ENCODE measurements at places on chromosomes 2 and 18.

- no peak for DNase-seq
Observed at GRCh38 chr2:16660114-16660513, 5.5 kb downstream of the CYRIA start.

- no peak for DNase-seq
Observed at GRCh38 chr18:7681298-7681697, 114.2 kb downstream of the PTPRM start.

- DNase-seq, result no peak
Observed at GRCh38 chr2:240211598-240212424, 71.4 kb upstream of the OTOS start.

DNA sequence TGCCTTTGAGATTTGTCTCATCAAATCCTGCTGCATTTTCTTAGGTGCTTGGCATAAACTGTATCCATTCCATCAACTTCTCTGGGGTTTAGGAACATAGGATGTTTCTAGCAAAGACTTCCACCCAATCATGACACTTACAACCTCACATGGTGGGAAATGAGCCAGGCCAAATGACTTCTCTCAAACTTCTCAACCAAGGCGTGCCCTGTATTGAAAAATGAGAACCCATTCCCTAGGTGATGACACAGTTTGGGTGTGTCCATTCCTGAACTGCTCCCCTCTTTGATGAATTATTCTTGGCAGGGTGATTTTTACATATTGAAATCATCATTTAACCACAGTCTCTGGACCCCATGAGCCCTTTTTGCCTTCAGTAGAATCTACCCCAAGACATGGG is 161.1 kb downstream of the EN1 start:
- DNase-seq, result no peak

- DNase-seq, result no peak
Observed at GRCh38 chr2:188412190-188412589, 120.5 kb downstream of the GULP1 start.

- no peak for DNase-seq
Observed at GRCh38 chr2:133586978-133587377, 18.7 kb upstream of the NCKAP5 start.

- DNase-seq, result peak; percentile 99
Observed at GRCh38 chr2:172228177-172228808, 125.6 kb upstream of the DLX2 start.

DNA sequence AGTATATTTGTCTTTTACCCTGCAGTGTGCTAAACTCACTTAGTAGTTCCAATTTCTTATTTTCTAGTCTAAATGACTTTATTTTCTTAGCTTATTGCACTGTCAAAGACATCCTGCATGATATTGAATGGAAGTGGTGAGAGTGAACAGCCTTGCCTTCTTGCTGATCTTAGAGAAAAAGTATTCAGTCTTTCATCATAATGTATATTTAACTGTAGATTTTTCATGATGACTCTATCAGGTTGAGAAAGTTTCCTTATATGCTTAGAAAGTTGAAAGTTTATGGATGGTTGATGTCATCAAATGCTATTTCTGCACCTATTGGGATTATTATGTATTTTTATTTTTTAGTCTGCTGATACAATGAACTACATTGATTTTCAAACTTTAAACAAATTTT is 21.3 kb upstream of the COL3A1 start:
- no peak for DNase-seq

DNA sequence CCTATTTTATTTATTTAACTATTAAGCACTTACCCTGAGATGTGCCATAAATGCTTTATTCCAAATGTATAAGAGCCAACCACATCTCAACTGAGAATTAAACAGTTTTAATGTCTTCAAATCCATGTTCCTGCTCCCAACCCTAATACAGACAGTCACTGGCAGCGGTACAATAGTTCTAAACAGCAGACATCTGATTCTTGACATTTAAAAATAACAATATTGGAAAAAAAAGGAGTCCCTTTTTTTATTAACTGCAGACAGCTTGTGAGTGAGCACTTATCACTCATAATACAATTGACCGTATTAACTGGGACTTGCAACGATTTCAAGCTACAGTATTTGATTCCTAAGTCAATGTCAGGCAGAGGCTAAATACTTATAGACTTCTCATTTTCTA is 424.6 kb downstream of the TGIF1 start:
- peak; percentile 45 for DNase-seq

GRCh38 chr18:48500517-48500916 is 38.3 kb upstream of the CTIF start:
- no peak for DNase-seq

GRCh38 chr2:136121204-136121910 is 3.4 kb upstream of the CXCR4 start:
- DNase-seq, result peak; percentile 82

GRCh38 chr2:38174131-38174530 is 98.2 kb upstream of the CYP1B1 start:
- DNase-seq, result no peak

- DNase-seq, result peak; percentile 80
Observed at GRCh38 chr2:118841828-118842461, 5.5 kb downstream of the EN1 start.

- no peak for DNase-seq
Observed at GRCh38 chr2:153072077-153072476, 353.7 kb downstream of the ARL6IP6 start.

DNA sequence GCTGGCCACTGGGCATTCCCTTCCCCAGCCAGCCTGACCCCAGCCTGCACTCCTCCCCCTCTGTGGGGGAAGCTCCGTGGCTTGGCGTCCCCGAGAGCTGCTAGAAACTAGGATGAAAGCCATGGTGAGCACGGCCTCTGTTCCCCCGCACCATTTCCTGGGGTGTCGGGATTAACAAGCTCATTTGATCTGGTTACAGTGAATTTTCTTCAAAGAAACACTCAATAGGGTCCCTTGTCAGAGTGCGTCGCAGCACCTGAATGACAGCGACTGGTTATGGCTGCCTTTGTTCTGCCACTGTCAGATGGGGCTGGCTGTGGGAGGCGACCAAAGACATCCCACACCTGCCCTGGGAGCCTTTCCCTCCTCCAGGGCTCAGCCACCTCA is 7.7 kb upstream of the ALPI start:
- DNase-seq, result peak; percentile 18

GRCh38 chr2:108988796-108989713 is at the start of gene EDAR:
Gene EDAR, minus strand, starts transcription at chr2:108989220. Its CDS starts 58,206 bp downstream, at chr2:108931014.
- DNase-seq, result peak; percentile 80

GRCh38 chr18:59990121-59990823 is 90.5 kb downstream of the PMAIP1 start:
- DNase-seq, result no peak

- no peak for DNase-seq
Observed at GRCh38 chr2:58047373-58047935, 848 bp downstream of the VRK2 start.

DNA sequence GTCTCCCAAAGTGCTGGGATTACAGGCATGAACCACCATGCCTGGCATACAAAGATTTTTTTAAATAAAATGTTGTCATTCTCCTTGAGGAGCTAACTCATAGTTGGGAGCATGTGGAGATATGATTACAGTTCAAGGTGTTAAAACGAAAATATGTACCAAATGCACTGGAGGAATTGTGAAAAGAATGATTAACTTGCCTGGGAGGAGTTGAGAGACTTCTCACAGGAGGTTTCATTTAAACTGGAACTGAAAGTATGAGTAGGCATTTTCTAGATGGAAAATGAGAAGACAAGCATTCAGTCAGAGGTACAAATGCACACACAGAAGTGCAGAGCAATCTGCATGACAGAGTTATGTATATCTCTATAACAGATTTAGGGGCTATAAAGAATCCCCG is 126.6 kb upstream of the PDE1A start:
- no peak for DNase-seq

GRCh38 chr2:9554921-9555296 is 721 bp downstream of the ADAM17 start:
- peak; percentile 43 for DNase-seq

Data from brain (organoid and tissue), 16 donors.